NCI-H1105 (cell line): ENCODE measurements at places on chromosomes 13 and 19.

DNA sequence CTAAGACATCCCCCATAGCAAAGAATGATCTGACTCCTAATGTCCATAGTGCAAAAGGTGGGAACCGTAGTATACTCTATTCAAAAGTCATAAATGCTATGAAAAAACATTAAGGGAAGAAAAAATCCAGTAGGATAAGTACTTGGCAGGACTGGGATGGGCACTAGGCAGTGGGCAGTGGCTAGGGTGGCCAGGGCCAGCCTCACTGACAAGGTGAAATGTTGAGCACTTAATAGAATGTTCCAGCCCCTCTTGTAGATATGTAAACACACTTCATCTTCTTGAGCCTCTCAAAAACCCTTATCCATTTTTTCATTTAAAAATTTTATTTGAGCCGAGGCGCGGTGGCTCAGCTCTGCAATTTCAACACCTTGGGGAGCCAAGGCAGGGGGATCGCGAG is 1.5 kb upstream of the CLEC4G start:
- DNase-seq, result no peak

DNA sequence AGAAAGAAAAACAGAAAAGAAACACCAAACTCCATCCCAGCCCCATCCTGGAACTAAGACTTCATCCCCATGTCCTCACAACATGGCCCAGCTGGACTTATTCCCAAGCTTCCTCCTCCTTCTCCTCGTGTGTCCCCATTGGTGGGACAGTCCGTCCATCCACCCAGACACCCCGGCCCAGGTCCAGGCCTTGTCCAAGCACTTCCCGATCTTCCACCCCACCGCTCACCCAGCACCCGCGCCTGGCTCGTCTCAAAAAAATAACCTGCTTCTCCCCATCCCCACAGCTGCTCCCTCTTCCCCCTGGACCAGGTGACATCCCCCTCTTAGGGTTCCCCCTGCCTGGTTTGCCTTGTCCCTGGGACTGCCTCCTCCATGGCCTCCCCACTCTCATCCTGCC is 1.4 kb upstream of the FCER2 start:
- no peak for DNase-seq

- DNase-seq, result no peak
Measured at GRCh38 chr13:44601586-44601985, 25.5 kb upstream of the TSC22D1 start.

DNA sequence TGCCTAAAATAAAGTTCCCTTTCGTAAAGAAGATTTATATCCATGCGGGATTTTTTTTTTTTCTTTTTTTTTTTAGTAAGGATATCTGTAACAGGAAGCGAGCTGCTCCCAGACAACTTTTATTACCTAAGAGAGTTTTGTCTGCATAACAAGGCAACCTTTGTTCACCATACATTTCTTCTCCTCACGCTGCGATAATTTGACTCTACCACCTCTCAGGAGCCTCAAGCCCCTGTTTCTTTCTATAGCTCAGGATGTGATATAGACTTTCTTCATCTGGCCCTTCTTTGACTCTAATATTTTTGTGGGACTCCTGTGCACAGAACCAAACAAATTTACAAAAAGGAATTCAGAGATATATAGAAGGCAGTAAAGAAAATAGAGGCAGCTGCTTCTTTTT is 1053.7 kb upstream of the SPRY2 start:
- DNase-seq, result no peak

- no peak for DNase-seq
Measured at GRCh38 chr19:44851427-44851826, 5.3 kb downstream of the NECTIN2 start.

GRCh38 chr13:90461398-90461797 is 886.1 kb upstream of the MIR17HG start:
- DNase-seq, result no peak

DNA sequence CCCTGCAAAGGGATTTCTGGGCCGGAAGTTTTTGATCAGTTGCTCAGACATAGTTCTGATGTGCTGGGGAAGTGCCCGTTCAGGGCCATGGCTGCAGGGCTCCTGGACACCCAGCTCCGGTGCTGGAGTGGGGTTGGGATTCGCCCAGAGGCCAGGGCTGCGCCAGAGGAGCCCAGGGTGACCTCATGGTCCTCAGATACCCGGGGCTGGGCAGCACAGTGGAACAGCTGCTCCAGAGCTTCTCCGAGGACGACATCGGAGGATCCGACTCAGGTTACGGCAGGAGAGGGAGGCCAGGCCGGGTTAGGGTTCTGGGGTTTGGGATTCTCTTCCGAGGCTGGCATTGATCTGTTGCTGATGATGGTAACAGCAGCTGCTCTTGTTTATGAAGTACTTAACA is 20.9 kb downstream of the CARM1 start:
- DNase-seq, result no peak

- DNase-seq, result no peak
Measured at GRCh38 chr13:64758521-64759244, 2471.5 kb downstream of the PCDH9 start.

GRCh38 chr19:46309056-46309455 is 12.2 kb downstream of the HIF3A start:
- DNase-seq, result no peak

- DNase-seq, result no peak
Measured at GRCh38 chr13:36553491-36553890, 120.3 kb upstream of the SERTM1 start.

GRCh38 chr19:1860042-1860775 is 3.2 kb downstream of the KLF16 start:
- DNase-seq, result no peak

GRCh38 chr19:16509141-16510061 is 13.2 kb downstream of the C19orf44 start:
- no peak for DNase-seq

- DNase-seq, result no peak
Measured at GRCh38 chr13:33873251-33873908, 55.4 kb downstream of the RFC3 start.

DNA sequence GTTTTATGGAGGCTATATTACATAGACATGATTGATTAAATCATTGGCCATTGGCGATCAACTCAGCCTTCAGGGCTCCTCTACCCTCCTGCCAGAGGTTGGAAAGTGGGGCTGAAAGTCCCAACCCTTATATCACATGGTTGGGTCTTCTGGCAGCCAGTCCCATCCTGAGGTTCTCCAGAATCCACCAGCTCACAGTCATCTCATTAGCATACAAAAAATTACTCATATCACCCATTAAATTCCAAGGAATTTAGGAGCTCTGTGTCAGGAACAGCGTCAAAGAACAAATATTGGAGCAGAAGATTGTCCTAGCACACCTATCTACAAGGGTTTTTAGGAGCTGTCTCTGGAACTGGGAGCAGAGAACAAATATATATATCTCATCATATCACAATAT is 39.4 kb upstream of the FARP1 start:
- no peak for DNase-seq

GRCh38 chr13:51761643-51762350 is 42.2 kb downstream of the DHRS12 start:
- no peak for DNase-seq

GRCh38 chr13:107376341-107377125 is 808.6 kb upstream of the ARGLU1 start:
- DNase-seq, result no peak

DNA sequence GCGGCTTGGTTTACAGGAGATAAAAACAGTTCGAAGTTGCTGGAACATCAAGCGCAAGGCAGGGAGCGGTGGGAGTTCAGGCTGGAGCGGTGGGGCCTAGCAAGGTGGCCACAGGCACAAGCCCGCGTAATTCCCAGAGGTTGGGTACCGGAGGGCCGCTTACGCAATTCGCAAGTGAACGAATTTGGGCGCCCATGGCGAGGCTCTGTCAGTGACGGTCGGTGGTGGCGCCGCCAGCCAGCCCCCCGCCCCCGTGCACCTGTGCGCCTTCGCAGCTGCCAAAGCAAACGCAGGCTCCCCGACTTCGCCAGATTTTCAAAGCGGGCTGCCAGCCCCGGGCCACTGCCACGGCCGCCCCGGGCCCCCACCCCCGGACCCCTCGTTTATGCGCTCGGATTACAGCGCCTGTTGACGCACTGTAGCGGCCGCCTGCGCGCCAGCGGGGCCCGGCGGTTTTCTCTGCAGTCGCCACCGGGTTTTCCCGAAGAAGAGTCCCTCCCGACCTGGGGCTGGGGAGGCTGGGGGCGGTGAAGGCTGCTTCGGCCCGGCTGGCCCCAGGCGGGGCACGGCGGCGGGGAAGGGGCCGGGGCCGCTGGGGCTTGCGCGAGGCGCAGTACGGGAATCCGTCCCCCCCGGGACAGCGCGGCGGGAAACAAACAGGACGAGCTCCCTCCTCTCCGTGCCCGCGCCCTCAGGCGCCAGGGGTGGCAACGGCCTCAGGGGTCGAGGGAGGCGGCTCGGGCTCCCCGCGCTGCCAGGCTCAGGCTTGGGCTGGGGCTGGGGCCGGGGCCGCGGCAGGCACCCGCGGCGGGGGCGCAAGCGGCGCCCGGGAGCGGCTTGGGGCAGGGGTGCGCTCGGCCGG is 709 bp downstream of the N4BP2L1 start:
- peak; percentile 27 for DNase-seq

DNA sequence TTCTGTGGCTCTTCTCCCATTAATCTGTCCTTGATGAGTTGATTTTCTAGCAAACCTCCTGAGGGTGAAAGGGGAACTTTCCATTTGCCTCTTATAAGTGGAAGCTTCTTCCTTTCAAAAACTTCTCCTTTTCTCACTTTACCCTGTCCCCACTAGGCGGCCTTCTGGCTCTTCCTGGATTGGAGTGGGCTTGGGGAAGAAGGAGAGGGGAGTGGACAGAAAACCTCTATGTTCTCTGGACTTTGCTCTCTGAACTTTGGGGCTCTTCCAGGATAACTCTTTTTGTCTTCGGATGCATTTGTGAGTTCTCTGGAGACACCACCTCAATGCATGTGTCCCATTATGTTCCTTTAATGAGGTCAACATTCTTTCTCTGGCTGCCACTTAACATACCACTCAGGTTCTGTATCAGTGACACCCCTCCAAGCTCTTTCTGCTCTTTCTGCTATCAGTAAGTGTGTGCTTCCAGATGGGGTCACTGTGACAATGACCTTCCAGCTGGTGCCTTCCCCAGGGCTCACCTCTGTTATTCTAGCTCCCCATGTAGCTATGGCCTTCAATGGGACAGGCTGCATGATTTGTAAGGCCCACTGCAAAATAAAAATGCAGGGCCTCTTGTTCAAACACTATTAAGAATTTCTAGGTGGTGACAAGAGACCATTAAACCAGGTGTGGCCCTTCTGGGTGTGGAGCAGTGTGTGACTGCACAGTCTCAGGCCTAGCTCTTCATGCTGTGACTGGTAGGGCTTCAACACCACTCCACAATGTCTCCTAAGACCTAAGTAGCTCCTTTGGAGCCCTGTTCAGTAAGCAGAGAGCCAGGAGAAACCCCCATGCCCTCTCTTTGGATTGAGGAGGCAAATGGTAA is 389.2 kb downstream of the EFNB2 start:
- no peak for DNase-seq

DNA sequence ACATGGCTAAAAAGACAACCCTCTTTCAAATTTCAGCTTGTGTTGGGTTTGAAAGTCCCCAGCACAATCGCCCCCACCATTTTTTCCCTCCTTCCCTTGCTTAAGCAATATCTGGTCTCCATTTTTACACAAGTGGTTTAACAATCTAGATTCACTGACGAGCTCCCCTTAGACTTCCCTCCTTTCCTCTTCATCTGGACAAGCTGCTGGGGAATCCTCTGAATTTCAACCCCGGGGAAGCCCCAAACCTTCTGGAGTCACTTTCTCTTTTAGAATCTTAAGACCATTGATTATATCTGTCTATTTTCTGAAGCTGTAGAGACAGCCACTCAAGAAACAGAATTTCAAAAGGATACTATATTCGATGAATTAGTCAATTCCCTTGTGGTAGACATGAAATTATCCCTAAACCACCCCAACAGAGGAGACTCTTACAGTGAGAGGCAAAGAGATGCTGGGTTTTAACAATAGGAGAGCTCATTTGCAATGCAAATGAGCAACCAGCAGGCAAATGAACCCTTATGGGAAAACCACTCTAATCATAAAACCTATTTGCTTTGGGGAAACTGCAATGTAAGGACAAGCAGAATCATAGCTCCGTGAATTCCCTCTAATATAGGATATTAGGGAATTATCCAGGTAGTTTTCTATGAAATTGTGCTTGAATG is 78.9 kb downstream of the TEX26 start:
- no peak for DNase-seq

- peak; percentile 83 for DNase-seq
Measured at GRCh38 chr19:19627621-19628500, at the start of gene LPAR2. Gene LPAR2, minus strand, starts transcription at chr19:19628220. Its CDS starts 945 bp downstream, at chr19:19627275.
